ENCODE measurements at places on chromosomes 16 and 17. TPM values are rescaled to one million over a fixed set of nuclear protein-coding genes. Genes with fewer than 3 reads are reported as not detected.

ADGRG3 gene
- 0.48 TPM for polyA plus RNA-seq

DNA sequence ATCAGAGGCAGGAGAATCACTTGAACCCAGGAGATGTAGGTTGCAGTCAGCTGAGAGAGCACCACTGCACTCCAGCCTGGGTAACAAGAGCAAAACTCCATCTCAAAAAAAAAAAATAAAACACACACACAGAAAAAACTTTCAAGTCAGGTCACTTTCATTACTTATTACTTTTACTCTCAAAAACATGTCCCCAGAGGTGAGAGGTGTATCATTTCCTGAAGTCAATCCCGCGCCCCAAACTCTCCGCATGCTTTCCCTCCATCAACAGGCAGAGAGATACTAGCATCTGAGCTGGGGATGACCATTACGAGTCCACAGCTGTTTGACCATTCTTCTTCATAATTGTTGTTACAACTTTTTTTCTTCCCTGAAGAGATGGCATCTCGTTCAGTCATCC, 48.7 kb downstream of the YWHAE start:
- DNase-seq: no peak

SPATA22 gene
- 0.53 TPM for polyA plus RNA-seq

KRT13 gene
- 37.8 TPM for polyA plus RNA-seq

DNA sequence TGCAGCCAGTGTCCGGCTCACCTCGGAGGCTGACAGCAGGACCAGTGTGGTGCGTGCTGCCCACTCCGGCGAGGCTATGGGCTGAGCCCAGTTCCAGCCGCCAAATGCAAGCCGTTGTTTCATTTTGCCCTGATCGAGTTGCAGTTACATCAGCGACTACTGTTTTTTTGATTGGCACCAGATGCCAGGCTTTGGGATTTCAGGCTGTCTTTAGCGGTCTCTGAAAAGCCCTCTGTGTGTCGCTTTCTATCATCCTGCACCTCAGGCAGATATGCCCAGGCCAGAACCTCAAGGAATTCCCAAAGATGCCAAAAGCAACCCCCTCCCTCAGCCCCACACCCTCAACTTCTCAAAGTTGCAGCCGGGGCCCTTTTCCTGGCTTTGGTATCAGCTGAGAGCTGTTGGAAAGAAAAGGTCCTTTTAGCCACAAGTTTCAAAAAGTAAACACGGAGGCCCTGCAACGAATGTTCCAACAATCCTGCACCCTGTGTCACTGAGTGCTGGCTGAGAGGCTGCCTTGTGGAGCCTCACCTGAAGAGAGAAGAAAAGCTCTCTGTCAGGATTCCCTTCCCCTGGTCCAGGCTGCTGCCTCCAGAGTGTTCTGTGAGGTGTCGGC, 58.9 kb downstream of the WWP2 start:
- DNase-seq: no peak

DNA sequence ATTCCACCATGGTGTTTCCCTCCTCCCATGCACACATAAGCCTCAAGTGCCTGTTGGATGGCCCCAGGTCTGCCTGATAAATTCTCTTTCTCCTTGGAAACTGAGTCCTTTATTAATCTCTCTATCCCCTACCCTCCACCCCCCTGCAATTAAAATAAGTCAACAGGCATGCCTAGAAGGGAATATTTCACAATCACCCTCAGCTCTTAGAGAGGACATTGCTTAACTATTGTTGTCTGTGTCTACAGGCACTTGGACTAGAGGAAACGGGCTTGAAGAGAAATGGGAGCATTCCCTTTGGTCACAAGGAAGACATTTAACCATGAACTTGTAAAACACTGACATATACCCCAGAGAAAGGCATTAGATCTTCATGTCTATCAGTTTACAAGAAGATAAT, 39.5 kb downstream of the RCVRN start:
- no peak for DNase-seq

Data from left renal pelvis (tissue), 4 donors.